Heart right ventricle (tissue), 16 donors: ENCODE measurements at places on chromosomes 2 and 18.

DNA sequence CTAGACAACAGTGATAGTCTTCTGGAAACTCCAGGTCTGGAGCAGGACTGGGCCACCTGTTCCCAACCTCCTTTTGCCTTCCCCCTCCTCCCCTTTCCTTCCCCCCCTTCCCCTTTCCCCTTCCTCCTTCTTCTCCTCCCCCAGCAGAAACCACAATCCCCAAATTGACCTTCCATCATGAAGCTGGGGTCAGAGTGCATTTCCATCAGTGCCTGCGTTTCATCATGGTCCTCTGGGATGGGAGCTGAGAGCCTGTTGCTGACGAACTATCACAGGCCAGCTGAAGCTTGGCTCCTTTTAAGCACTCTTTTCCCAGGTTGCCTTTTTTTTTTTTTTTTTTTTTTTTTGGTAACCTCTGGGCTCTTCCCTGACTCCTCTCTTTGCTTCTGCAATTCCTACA, 52.6 kb upstream of the SMAD2 start:
- DNase-seq: no peak

DNA sequence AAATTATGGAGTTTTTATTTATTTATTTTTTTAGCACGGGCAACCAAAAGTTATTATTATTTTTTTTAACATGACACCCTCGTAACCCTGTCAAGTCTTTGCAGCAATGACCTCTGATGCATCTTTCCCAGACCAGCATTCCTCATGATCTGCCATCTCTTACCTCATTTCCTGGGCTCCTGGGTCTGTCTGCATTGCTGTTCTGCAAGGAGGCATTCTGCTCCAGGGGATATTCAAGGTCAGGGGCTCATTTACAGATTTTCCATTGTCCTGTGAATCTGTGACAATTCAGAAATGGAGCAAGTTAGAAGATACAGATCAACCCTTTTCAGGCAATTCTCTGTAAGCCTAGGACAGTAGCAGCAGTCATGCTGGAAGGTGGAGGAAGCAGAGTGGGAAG, 43.0 kb downstream of the NGEF start:
- DNase-seq: no peak

DNA sequence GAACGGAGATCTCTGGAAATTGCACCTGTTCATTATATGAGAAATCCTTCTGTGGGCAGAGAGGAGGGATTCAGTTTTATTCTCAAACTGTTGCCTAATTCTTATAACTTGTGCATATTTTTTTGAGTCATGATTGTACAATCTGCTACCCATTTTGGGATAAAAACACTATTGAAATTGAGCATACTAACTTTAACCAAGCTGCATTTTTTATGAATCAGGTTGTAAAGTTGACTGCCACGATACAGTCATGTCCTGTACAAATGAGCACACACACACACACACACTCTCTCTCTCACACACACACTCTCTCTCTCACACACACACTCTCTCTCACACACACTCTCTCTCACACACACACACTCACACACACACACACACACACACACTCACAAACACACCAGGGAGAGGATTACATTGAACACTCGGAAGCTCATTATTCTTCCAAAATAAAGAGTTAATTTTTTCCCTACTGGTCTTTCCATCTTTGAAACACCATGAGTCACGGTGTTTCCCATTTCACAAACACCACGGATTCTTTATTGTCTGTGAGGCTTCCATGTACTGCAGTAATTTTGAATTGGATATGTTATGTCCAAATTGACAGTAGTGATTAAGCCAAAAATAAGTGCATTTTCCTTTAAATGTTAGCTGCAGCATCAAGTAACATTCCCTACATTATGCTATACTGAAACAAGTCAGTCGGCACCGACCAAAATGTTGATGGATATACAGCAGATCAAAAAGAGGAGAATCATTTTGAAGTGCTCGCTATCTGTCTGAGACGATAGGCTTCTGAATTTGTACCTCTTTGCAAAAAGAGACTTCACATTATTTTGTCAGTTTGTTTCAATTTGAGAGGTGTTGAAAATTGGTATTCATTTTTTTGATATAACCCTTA, 216.9 kb downstream of the ARHGAP15 start:
- no peak for DNase-seq

DNA sequence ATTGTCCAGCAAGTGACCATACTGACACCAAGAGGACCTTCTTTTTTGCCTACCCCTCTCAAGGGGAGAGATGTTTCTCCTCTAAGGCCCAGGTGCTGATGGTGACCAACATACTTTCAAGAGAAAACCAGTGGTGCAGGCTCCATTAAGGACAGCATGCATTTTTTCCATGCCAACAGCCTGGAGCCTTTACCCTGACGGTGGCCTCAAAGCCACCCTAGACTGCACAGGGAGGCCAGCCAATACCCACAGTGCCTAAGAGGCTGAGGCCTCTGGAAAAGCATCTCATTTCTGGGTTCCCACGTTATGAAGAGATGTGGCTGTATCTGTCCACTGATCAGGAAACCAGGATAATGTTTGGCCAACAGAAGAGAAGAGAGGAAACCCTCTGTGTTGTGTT, 19.3 kb downstream of the SPRED2 start:
- DNase-seq: no peak

DNA sequence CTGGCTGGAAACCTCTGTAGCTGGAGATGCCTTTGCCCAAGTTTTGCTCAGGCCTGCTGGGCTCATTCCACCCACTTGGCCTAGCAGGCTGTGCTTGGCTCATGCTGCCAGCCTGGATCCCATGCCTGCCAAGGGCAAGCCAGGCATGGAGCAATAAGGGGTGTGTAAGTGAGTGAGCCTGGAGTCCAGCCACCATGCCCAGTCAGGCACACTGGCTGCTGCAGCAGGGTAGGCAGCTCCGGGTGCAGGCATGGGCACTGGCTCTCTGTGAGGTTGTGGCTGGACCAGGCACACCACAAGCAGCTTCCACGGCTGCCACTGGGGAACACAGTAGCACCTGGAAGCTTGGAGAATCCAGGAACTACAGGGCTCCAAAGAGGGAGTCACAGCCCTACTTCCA, 147.7 kb upstream of the HS6ST1 start:
- DNase-seq: peak; percentile 76

- DNase-seq: no peak
Observed at GRCh38 chr2:204687776-204688175, 142.5 kb downstream of the PARD3B start.

GRCh38 chr2:84823788-84824187, 57.1 kb downstream of the TRABD2A start:
- DNase-seq: no peak

GRCh38 chr18:6743999-6744398, 14.5 kb downstream of the ARHGAP28 start:
- DNase-seq: no peak

DNA sequence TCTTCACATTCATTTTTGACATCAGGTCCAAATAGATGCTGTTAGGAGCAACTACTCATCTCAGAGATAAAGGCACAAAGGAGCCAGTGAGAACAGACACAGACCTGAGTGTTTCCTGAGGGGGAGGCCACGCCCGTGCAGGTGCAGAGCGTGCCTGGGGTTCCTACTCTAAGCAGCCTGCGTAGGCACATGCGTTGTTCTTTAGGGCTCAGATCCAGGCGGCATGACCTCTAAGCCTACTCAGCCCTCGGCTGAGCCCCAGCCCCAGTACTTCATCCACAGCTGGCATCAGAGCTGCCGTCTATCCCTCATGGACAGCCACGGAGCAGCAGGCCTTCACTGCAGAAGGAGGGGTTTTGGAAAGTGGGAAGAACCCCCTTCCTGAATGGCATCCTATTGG, 54.9 kb upstream of the PXDN start:
- DNase-seq: no peak

DNA sequence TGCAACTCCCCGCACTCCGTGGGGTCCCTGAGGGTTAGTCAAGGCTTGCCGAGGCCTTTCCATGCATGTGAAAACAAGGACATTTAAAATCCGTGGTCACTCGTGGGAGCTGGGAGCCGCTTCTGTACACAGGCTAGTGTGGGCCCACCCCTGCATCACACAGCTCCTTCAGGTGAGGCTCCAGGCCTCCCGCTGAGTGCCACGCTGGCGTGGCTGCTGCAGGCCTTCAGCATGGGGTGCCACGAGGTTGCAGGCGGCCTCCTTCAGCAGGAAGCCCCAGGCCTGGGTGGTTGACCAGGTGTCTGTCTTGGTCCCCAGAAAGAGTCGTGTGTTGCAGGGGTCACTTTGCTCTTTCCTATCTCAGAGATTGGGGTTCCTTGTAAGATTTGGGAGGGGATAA, 6.6 kb downstream of the KLHL30 start:
- no peak for DNase-seq

DNA sequence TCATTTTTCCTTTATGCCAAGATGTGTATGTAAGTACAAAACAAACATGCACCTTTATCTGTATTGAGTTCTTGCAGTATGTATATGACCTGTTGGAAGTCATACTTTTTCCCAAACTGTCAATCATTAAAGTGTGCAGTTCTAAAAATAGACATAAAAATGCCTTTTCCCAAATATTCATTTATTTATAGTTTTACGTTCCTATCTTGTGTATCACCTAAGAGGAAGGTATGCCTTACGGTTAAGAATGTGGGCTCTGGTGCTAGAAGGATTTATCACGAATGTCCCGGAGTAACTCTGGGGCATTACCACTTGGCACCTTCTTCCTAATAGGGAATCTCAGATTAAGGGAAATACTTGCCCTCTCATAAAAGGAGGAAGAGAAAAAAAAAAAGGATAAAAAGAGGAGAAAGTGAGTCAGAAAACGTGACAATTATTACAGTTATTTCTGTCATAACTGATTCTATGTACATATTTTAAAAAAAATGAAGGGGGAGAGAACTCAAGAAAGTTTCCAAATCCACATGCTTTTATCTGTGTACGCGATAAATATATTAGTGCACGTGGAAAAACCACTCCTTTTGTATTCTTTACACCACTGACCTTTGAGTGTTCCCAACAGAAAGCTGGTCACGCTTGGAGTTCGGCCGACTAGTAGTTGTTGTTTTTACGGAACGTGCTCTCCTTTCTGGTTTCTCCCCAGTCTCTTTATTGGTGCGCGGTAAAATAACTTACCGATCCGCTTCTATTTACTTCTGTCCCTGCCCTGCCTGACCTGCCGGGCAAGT, 721 bp downstream of the MCEE start:
- DNase-seq: no peak

DNA sequence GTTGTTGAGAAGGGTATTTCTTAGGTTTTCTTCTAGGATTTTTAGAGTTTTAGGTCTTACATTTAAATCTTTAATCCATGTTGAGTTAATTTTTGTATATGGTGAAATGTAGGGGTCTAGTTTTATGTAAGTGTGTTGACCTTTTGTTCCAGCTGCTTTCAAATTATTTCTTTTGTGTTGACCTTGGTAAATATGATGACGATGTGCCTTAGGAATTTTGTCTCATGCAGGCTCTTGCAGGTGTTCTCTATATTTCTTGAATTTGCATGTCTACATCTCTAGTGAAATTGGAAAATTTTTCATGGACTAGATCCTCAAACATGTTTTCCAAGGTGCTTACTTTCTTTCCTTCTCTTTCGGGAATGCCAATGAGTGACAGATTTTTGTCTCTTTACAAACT, 1609.3 kb upstream of the ZEB2 start:
- DNase-seq: no peak

- no peak for DNase-seq
Observed at GRCh38 chr2:177667626-177668025, 275.1 kb downstream of the AGPS start.

DNA sequence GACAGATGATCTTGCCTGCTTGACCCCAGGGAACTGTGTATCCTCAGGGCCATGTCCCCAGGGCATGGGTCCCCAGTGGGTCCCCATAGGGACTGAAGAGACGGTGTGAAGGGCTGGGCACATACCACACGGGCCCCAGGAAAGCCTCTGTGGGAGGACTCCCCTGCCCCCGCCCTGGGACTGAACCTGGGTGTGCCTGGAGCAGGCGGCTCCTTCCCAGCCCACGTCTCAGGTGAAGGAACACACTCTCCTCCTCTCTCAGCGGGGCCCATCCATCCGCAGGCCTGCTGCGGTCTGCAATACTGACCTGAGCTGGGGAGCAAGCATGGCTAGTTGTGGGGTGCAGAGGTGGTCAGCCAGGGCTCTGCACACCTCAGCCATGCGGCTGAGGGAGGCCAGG, 45.2 kb downstream of the KIF1A start:
- DNase-seq: no peak

GRCh38 chr18:23542461-23542860, 39.1 kb downstream of the RMC1 start:
- no peak for DNase-seq

DNA sequence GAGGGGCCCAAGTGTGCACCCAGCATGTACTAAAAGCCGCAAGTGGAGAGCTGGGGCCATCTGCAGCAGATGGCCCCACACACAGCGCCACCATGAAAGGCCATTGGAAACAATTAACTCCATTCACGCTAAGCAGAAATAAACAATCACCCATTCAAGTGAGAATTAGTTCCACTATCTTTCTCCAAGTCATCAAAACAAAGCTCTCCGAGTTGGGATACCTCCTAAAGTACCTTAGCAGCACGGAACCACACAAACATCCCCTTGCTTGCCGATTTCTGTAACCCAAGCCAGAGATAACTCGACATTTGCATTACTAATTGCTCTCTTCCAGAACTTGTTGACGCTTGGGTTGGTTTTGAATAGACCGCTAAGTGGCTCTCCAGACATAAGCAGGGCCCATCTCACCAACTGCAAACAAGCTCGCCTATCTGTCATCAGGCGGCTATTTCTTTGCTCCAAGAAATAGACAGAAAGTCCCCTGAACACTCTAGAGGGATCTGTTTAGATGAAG, 840.6 kb upstream of the SALL3 start:
- DNase-seq: no peak

DNA sequence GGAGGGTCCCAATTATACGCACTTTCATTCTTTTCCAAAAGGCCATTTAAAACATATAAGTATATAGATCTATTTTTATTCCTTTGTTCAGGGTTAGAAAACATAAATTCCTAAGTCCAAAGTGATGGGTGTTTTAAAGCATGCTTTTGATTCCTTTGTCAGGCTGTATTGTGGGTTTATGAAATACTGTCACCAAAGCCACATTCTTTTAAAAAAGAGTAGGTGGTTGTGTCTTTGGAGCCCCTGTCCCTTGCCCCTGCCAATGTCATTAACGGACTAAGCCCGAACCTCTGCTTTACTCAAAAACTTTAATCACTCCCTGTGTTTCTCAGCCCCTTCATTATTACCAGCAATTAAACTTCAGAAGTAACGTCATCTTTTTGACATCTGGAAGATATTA, 104.9 kb upstream of the APCDD1 start:
- DNase-seq: no peak

DNA sequence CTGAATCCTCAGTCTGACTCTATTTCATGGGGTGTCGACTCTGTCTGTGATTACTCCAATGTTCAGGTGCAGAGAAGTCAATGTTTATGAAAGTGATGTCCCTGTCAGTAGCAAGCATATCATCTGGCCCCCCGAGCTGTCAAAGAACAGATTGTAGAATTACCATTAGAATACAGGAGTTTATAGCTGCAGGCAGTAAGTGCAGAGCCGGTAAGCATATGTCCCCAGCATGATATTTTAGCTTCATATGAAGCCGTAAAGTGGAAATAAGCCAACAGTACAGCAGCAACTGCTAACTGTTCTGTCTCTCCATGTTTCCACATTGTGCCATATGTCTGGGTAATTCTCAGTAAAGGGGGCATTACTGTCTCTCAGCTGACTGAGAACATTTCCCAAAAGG, 541.8 kb downstream of the SOX11 start:
- no peak for DNase-seq

- DNase-seq: peak; percentile 42
Observed at GRCh38 chr2:202376460-202377206, 506 bp downstream of the BMPR2 start.
